ENCODE measurements at places on chromosomes 6 and 20. TPM values are rescaled to one million over a fixed set of nuclear protein-coding genes. Genes with fewer than 3 reads are reported as not detected.

GRCh38 chr20:61520076-61520892 is 268.2 kb downstream of the CDH4 start:
- DNase-seq, result no peak

- no peak for DNase-seq
Measured at GRCh38 chr6:14933183-14933544, 312.7 kb upstream of the JARID2 start.

GRCh38 chr6:44154067-44154466 is 4.6 kb upstream of the CAPN11 start:
- DNase-seq, result no peak

DNA sequence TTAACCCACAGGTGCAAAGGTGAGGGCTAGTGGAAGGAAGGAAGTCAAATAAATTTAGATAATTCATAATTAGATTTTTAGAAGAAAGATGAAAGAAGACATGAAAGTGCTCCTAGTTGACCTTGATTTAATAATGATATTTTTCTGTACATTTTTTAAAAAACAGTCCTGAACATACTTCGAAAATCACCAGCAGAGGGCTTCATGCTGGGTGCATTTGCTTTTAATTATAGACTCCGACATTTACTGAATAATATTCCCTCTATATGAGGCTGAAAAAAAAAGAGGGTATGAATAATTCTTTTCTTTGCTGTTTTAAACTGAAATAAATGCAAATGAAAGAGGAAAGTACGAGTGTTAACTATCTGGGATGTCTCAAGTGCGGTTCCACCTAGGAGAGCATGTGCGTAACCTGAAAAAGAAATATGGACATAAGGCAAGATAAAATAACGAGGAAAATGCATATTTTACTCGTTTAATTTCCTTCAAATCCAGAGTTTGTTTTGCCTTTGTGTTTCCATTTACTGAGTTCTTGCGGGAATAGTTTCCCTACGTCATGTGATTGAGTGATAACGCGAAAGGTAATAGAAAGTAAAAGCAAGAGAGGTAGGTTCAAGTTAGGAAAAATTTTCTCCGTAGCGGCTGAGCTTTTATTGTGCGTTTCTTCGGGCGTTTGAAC is 3.1 kb upstream of the TFAP2B start:
- DNase-seq, result no peak

DNA sequence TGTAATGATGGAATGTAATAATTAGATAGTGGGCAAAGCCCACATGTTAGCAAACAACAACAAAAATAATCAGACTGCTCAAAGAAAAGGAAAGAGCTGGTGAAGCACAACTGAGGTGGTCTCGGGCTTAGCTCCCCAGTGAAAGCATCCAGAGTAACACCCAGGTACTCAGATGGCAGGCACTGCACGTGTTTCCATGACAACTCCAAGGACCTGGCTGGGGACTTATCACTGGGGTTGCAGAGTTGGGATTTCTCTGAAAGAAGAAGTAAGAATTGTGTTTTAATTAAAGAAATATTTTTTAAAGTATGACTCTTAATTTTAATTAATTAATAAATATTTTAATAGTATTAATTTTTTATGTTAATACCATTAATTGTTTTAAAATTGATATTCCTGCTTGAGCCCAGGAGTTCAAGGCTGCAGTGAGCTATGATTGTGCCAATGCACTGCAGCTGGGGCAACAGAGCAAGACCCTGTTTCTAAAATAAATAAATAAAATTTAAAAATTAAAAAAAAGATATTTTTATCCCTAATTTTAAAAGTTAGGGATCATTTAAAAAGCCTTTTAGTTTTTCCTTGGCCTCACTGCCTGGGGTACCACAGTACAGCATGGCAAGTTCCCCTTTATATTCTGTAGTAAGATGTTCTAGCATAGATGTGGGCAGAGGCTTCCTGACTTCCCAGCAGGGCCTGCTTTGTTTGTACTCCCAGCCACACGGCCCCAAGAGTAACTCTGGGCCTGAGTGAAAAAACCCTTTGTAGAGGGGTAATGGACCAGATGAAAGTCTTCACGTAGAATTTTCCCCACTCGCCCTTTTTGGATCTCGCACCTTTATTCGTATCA is 42.2 kb upstream of the UST start:
- DNase-seq, result no peak

- no peak for DNase-seq
Measured at GRCh38 chr20:23602241-23602640, 3.5 kb downstream of the CST9 start.

DNA sequence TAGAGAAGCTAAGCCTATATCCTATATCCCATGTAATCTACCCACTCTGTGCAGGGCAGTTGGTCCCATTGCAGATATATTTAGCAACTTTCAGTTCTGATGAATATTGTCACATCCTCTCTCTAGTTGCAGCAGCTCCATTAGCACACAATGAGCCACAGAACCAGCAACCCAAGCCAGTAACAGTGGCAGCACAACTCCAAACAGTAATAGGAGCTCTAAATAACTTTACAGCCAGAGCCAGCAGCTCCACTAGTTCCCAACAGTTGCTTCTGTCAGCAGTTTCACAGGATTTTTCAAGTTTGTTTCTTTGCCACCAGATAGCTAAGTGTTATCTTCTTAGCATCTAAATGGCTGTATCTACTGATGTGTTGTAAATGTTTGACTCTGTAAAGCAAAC is 490.8 kb downstream of the HTR1B start:
- DNase-seq, result no peak

DNA sequence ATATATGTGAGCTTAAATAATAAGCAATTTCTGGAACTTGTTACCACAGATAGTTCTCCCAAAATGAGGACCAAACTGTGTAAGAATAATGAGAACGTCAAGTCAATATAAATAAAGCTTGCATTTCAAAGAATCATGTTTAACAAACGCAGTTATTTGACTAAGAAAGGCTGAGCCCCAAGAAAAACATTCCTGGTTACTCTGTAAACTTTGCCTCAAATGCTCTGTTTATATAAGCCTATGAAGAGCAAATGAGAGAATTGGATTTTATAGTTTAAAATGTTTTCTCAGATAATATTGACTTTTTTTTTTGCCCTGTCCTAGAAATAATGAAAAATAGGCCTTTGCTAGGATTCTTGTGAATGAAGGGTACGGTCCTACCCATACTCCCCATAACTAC is 81.3 kb downstream of the C6orf52 start:
- DNase-seq, result no peak

GRCh38 chr20:34977365-34978091 is 21.9 kb downstream of the MYH7B start:
- DNase-seq, result peak; percentile 70

- DNase-seq, result no peak
Measured at GRCh38 chr6:23983735-23984134, 142.3 kb upstream of the NRSN1 start.

GRCh38 chr6:132868057-132868456 is 53.7 kb downstream of the RPS12 start:
- DNase-seq, result no peak

DNA sequence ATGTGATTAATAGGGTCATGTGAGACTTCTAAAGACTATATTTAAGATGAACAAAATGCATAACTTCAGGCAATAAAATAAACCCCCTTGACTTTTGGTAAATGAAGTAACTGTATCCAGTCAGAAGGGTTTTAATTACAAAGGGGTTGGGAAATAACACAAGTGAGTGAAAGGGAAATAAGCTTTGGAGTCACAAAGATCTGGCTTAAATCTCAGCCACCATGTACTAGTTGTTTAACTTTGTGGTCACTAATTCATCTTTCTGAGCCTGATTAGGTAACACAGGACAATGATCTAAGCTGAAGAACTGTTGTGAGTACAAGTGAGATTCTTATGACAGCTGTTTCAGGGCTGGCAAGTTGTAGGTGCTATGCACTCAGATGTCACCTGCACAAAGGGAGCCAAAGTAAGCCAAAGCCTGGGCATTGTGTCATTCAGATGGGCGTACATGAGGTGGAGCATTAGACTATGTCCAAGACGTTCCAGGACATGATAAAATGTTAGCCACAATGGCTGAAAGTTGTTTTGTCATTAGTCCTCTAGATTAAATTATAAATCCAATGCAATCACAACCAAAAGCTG is 13.8 kb downstream of the TOMM34 start:
- DNase-seq, result no peak

GRCh38 chr20:22232473-22232872 is 351.9 kb downstream of the FOXA2 start:
- no peak for DNase-seq

DNA sequence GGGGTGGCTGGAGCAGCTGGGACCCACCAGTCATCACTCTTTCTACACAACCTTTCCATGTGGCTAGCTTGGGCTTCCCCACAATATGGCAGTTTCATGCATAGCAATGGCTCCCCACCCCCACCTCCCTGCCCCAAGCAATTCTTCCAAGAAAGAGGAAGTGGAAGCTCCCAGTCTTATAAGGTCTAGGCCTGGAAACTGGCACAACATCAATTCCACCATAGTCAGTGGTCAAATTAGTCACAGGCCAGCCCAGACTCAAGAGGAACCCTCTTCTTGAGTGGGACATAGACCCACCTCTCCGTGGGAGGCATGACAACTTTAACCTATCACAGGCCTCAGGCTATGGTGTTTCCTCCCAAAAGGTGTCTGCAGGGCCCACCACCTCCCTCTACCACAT is 17.7 kb downstream of the TGM6 start:
- no peak for DNase-seq

DNA sequence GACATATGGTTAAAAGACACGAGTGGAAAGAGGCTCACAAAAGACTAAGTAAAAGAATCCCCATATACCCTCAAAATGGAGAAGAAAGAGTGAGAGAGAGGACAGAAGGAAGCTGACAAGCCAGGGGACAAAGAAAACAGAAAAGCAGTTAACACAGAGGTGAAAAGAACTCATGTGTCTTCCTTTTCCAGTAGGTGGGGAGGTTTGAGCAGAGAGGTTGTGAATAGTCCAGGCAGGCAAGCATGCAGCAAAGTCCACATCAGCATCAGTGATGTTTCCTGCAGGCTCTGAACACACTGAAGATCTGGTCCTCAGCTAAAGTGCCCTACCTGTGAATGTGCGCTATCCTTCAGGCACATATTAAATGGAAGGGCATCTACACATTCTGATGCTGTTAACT is 196.5 kb upstream of the IRAK1BP1 start:
- no peak for DNase-seq

- DNase-seq, result no peak
Measured at GRCh38 chr20:33177866-33178265, 9.9 kb downstream of the BPIFA2 start.

GRCh38 chr6:117227245-117227962 is 38.0 kb upstream of the VGLL2 start:
- DNase-seq, result no peak

- no peak for DNase-seq
Measured at GRCh38 chr20:57705127-57705899, 4.5 kb downstream of the PMEPA1 start.

GRCh38 chr6:111353912-111354462 is 129.0 kb downstream of the REV3L start:
- no peak for DNase-seq

- DNase-seq, result no peak
Measured at GRCh38 chr20:44683263-44684046, 31.7 kb upstream of the CCN5 start.

- DNase-seq, result no peak
Measured at GRCh38 chr6:135519348-135519747, 21.8 kb upstream of the AHI1 start.

The PRICKLE4 gene
- 3.9 TPM for polyA plus RNA-seq

The REPS1 gene
- polyA plus RNA-seq, result 16.3 TPM

The CD109 gene
- 1.9 TPM for polyA plus RNA-seq

The TUBB2B gene
- 2.8 TPM for polyA plus RNA-seq

The HSPA12B gene
- 17.3 TPM for polyA plus RNA-seq

The NRSN1 gene
- polyA plus RNA-seq, result not detected

The AGER gene
- polyA plus RNA-seq, result 1.4 TPM

The HDGFL1 gene
- not detected for polyA plus RNA-seq

The FAM184A gene
- polyA plus RNA-seq, result 0.65 TPM

The ZNF334 gene
- 0.95 TPM for polyA plus RNA-seq

The ZC3H12D gene
- polyA plus RNA-seq, result 0.19 TPM

The ACOT13 gene
- 160 TPM for polyA plus RNA-seq

The SIM1 gene
- polyA plus RNA-seq, result not detected

Measured in heart left ventricle (tissue), 16 donors.